ENCODE measurements at places on chromosomes 5 and 9.

- no peak for DNase-seq
Observed at GRCh38 chr5:153543959-153544470, 53.5 kb downstream of the GRIA1 start.

GRCh38 chr5:109239456-109239855 lies 170.3 kb downstream of the PJA2 start:
- DNase-seq, result no peak

DNA sequence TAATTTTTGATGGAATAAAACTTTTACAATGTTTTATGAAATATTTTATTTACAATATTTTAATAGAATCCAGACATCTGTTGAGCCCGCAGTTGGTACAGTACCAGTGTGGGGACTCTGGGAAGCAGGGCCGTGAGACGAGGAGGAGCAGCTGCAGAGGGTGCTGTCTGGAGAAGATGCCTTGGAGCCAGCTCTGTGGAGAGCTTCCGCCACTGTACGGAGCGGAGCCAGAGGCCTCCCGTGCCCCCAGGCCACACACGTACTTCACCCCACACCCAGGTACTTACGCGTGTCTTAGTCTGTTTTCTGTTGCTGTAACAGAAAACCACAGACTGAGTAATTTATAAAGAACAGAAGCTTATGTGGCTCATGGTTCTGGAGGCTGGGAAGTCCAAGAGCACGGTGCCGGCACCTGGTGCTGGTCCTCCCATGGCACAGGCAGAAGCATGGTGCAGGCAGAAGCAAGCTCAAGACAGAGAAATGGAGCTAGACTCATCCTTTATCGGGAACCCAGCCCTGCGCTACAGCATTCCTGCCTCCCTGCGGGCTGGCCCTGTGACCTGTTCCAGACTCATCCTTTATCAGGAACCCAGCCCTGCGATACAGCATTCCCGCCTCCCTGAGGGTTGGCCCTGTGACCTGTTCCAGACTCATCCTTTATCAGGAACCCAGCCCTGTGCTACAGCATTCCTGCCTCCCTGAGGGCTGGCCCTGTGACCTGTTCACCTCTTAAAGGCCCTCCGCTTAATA lies 23.3 kb downstream of the CEP72 start:
- no peak for DNase-seq

DNA sequence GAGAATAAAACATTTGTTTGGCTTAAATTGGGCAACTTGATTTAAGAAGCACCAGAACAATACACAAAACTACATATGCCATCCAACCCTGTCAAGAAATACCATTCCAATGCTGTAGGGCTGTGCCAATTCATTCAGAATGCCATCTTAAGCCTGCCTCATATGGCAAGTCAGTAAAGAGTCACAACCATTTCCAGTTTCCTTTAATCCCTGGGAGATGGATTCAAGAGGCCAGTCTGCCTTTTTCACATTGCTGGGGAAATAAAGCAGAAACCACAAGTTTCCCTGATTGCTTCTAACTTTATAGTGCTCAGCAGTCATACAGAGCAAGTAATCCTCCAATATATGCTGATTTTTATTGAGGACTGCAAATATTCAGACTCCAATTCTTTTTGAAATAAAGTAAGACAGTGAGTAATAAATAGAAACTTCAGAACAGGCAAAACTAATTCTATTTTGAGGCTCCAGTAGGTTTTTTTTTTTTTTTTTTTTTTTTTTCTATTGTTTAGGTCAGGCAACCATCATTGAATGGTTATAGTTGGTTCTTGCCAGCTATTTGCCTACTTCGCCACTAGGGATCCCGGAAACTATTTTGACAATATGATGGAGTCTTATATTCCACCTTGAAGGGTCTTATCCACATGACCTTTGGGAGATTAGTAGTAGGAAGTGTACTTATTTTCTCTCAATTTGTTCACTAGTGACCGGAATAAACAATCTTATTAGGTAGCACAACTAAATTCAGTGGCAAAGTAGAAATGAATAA lies 400.9 kb upstream of the MEF2C start:
- DNase-seq, result no peak

- no peak for DNase-seq
Observed at GRCh38 chr5:52771343-52772039, 16.2 kb upstream of the ITGA1 start.

- no peak for DNase-seq
Observed at GRCh38 chr5:113387844-113388243, 46.9 kb downstream of the TSSK1B start.

DNA sequence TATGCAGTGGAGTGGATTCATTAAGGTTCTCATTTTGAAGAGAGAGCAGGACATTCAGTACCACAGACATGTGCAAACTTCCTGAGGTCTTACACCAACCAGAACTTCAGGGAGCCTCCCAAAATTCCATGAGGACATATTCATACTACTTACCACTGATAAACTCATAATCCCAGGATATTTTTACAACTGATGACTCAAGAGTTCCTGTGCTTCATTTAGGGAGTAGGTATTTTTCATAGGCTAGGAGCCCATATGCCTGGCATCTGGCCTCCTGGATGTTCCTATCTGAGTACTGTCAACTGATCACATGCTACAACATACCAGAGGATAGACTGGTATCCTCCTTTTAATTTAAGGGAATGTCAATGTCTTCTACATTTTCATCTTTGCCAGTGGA lies 578.0 kb downstream of the EFNA5 start:
- no peak for DNase-seq

DNA sequence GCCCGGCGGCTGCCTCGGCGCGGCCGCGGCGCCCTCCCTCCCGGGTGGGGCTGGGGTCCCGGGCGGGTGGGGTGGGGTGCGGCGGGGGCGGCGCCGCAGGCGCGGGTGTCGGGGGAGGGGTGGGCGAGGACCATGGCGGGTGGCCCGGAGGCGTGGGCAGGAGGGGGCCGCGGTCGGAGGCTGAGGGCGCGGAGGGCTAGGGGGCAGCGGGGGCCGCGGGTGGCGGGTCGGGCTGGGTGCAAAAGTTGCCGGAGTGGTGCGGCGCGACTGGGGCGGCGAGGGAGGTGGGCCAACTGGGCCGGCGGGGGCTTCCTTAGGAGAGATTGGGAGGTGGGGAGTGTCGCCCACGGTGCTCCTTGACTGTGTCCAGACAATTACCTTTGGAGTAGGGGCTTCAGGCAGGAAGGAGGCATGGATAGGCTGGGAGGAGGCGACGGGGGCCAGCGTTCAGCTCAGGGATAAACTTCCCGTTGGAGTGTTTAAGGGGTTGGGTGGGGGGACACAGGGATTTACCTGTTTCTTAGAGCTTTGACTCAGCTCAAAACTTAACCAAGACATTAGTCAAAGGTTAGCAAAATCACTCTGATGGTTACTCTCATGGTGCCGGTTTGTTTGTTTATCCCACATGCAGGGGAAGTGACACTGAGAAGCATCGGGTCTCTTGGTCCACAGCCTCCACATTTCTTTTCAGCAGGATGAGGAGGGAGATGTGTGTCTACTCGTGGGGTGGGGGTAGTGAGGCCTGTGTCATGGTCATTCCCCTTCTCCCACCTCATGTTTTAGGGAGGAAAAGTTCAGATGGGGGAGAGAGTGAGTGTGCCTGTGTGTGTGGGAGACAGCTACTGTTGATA lies 859 bp downstream of the CSNK1G3 start:
- no peak for DNase-seq

DNA sequence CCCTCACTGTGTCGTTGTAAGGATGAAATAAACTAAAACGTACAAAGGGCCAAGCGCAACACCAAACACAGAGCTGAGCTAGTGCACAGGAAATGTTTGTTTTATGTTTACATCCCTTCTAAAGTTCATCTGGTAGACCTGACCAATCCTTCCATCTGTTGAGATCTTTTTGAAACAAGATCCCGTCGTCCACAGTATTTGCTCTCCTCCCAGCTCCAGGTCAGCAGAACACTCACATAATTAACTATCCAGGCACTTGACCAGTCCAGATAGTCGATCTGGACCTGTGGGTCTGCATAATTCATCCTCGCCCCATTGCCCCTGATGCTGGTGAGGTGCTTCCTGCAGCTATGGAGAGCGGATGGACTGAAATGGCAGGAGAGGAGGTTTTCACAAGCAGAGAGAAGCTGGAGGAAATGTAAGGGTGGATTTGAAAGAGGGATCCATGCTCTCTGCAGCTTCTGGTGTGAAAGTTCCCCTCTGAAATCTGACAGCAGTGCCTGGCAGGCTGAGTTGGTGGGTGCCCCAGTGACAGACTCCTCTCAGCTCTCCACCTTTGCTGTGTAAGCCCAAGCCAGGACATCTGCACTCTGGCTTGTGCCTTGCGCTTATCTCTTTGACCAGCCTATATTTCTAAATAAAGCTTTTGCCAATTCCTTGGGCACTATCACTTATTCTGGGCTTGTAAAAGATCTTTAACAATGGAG lies 102.4 kb downstream of the TTLL11 start:
- no peak for DNase-seq

GRCh38 chr9:21056931-21057330 lies 20.8 kb downstream of the IFNB1 start:
- DNase-seq, result no peak

Measured in GM12892 (cell line).